Stimulated activated naive CD8-positive, alpha-beta T cell treated with anti-CD3 and anti-CD28 coated beads, Interleukin-15, amount 100 ng/mL, for 72 hours (primary cell): ENCODE measurements at places on chromosomes 1 and 21.

GRCh38 chr1:226001088-226001487 lies 1.9 kb upstream of the SDE2 start:
- no peak for DNase-seq

- no peak for DNase-seq
Observed at GRCh38 chr21:41566500-41567014, 58.6 kb upstream of the TMPRSS2 start.

DNA sequence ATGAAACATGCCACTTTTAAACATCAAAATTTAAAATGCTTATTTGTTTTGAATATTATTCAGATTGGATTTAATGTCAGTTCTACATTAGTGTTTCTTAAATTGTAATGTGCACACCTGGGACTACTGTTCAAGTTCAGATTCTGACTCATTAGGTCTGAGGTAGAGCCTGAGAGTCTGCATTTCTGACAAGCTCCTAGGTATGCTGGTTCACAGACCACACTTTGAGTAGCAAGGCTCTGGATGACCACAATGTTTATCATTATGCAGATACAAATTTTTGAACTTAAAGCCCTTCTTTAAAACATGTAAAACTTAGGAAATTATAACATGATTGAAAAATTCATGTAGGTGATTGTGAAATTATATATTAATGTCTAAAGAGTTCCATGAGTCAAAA lies 40.2 kb downstream of the TTLL7 start:
- DNase-seq: no peak

GRCh38 chr1:187078916-187079315 lies 250.2 kb downstream of the PLA2G4A start:
- no peak for DNase-seq

GRCh38 chr1:73401666-73402065 lies 796.3 kb downstream of the LRRIQ3 start:
- no peak for DNase-seq

- no peak for DNase-seq
Observed at GRCh38 chr1:22584970-22585369, 21.7 kb downstream of the EPHA8 start.

- no peak for DNase-seq
Observed at GRCh38 chr1:231678011-231678432, 51.4 kb downstream of the DISC1 start.
